Neural crest cell (in vitro differentiated cells): ENCODE measurements at places on chromosomes 7 and 10. TPM values are rescaled to one million over a fixed set of nuclear protein-coding genes. Genes with fewer than 3 reads are reported as not detected.
A peak's percentile ranks its signal among the peaks of the same experiment; 100 is the strongest.

GRCh38 chr10:28307267-28307666 is 4.4 kb upstream of the MPP7 start:
- DNase-seq: no peak
- H3K27ac ChIP-seq: no peak overlapping the region

- H3K27me3 ChIP-seq: no peaks in the 10 kb centered on the region
- DNase-seq: no peak
- no peak overlapping the region for H3K4me3 ChIP-seq
- H3K27ac ChIP-seq: no peak overlapping the region
Observed at GRCh38 chr7:137728426-137728825, 118.3 kb downstream of the DGKI start.

- no peak overlapping the region for H3K4me3 ChIP-seq
- H3K27me3 ChIP-seq: no peaks in the 10 kb centered on the region
Observed at GRCh38 chr10:89476150-89476549, 59.2 kb downstream of the SLC16A12 start.

- H3K27me3 ChIP-seq: peaks cover 9% of the 10 kb centered on the region
- peaks cover 44% of the 10 kb centered on the region for H3K4me1 ChIP-seq
- DNase-seq: no peak
- H3K4me3 ChIP-seq: no peak overlapping the region
- H3K27ac ChIP-seq: no peak overlapping the region
- H3K36me3 ChIP-seq: no peaks in the 10 kb centered on the region
Observed at GRCh38 chr7:69246758-69247157, 351.5 kb upstream of the AUTS2 start.

DNA sequence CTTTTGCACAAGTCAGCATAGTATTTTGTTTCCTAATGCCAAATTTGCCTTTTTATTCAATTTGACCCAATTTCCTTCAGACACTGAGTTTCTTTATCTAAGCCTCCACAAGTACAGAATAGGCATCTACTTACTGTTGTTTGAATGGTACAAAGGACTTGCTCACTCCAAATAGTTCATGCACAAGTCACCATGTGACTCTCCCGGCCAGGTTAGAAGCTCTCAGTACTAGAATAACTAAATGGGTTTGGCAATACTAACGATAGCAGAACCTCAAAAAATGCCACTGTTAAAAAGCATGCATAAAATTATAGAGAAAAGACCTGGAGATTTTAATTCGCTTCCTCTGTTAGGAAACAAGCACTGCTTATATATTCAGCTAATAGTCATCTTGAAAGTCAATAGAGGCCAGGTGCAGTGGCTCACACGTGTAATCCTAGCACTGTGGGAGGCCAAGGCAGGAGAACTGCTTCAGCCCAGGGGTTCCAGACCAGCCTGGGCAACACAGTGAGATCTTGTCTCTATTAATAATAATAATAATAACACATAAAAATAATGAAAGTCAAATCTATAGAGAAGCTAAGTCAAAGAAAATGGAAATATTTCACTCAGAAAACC is 335.8 kb upstream of the MBL2 start:
- H3K27ac ChIP-seq: no peak overlapping the region
- no peaks in the 10 kb centered on the region for H3K27me3 ChIP-seq
- no peak for DNase-seq
- peaks cover 2% of the 10 kb centered on the region for H3K36me3 ChIP-seq
- no peak overlapping the region for H3K4me3 ChIP-seq
- H3K4me1 ChIP-seq: no peaks in the 10 kb centered on the region

DNA sequence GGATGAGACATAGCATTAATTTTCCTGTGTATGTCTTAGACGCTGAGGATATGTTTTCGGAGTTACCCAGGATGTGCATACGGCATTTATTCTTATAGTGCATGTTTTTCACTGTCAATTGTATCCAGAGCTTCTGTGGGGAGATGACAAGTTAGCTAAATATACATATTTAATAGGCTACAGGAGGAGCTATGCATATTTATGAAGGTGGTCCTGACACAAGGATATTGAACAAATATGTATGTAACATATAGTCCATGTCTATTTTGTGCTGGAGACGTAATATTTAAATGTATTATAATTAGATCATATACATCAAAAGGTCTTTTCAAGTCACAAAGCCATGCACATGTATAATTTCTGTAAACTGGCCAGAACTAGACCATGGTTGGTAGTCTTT is 16.0 kb downstream of the IL6 start:
- no peaks in the 10 kb centered on the region for H3K4me1 ChIP-seq
- H3K36me3 ChIP-seq: peaks cover 4% of the 10 kb centered on the region
- H3K27ac ChIP-seq: no peak overlapping the region
- DNase-seq: no peak

- H3K27me3 ChIP-seq: no peaks in the 10 kb centered on the region
- H3K27ac ChIP-seq: no peak overlapping the region
- DNase-seq: no peak
Observed at GRCh38 chr10:95276367-95277200, 14.2 kb downstream of the PDLIM1 start.

GRCh38 chr10:68077026-68077425 is 1.9 kb upstream of the HERC4 start:
- H3K36me3 ChIP-seq: no peaks in the 10 kb centered on the region
- no peak overlapping the region for H3K27ac ChIP-seq
- peaks cover 28% of the 10 kb centered on the region for H3K4me1 ChIP-seq
- no peak for DNase-seq
- H3K27me3 ChIP-seq: no peaks in the 10 kb centered on the region

DNA sequence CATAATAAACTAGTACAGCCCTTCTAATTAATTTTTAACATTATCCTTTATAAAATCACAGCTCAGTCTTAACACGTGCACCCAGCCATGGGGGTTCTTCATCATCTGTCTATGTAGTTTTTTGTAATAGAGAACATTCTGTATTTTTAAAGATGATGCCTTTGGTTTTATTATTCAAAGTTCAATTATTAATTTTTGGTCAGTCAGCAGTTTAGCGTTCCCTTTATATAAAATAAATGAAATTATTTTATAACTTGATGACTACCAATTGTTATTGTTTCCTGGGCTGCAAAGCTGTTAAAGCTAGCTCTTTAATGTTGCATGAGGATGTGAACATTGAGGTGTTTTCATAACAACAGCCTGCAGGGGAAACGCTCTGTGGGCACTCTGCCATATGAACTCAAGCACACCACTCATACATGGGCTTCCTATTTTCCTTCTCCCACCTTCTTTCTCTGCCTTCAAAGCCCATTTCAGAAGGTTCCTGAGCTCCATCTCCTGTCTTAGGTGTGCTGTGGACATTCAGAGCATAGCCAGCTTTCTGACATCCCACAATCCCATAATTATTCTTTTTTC is 172.0 kb upstream of the YAE1 start:
- no peak for DNase-seq
- no peaks in the 10 kb centered on the region for H3K36me3 ChIP-seq
- H3K27me3 ChIP-seq: peaks cover 3% of the 10 kb centered on the region
- H3K27ac ChIP-seq: no peak overlapping the region
- no peaks in the 10 kb centered on the region for H3K4me1 ChIP-seq

GRCh38 chr7:100966542-100967291 is 2.6 kb upstream of the MUC12 start:
- DNase-seq: no peak
- H3K36me3 ChIP-seq: no peaks in the 10 kb centered on the region
- H3K4me1 ChIP-seq: peaks cover 23% of the 10 kb centered on the region
- H3K27ac ChIP-seq: no peak overlapping the region

DNA sequence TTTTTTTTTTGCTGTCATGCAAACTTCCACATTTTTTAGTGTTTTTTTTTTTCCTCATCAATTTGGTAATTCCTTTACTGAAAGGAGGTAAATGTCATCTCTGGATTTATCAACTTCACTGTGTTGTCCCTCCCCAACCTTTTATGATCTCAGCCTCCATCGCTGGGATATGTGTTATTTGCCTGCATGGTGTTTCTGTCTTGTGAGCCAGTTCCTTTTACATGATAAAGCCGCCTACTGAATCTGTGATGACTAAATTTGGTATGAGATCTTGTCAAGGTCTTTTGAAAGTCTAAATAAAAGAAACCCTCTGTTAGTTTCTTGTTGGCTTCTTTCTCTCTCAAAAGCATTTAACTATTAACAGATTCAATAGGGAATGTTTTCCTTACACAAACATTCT is 39.3 kb downstream of the TAS2R41 start:
- peaks cover 8% of the 10 kb centered on the region for H3K4me1 ChIP-seq
- no peak overlapping the region for H3K27ac ChIP-seq
- no peak for DNase-seq

- H3K4me1 ChIP-seq: peaks cover 8% of the 10 kb centered on the region
- H3K4me3 ChIP-seq: no peak overlapping the region
- no peak for DNase-seq
- H3K36me3 ChIP-seq: no peaks in the 10 kb centered on the region
- peaks cover 49% of the 10 kb centered on the region for H3K27me3 ChIP-seq
Observed at GRCh38 chr7:101201695-101202602, 1.1 kb upstream of the MOGAT3 start.

GRCh38 chr7:47584536-47584895 is 2.6 kb upstream of the TNS3 start:
- DNase-seq: no peak
- H3K4me1 ChIP-seq: peaks cover 20% of the 10 kb centered on the region
- H3K4me3 ChIP-seq: peak overlapping the region; percentile 81
- H3K36me3 ChIP-seq: no peaks in the 10 kb centered on the region
- H3K27ac ChIP-seq: no peak overlapping the region
- H3K27me3 ChIP-seq: peaks cover 16% of the 10 kb centered on the region

GRCh38 chr7:80008039-80008438 is 126.6 kb upstream of the GNAI1 start:
- no peak overlapping the region for H3K4me3 ChIP-seq
- H3K4me1 ChIP-seq: no peaks in the 10 kb centered on the region
- no peak overlapping the region for H3K27ac ChIP-seq

DNA sequence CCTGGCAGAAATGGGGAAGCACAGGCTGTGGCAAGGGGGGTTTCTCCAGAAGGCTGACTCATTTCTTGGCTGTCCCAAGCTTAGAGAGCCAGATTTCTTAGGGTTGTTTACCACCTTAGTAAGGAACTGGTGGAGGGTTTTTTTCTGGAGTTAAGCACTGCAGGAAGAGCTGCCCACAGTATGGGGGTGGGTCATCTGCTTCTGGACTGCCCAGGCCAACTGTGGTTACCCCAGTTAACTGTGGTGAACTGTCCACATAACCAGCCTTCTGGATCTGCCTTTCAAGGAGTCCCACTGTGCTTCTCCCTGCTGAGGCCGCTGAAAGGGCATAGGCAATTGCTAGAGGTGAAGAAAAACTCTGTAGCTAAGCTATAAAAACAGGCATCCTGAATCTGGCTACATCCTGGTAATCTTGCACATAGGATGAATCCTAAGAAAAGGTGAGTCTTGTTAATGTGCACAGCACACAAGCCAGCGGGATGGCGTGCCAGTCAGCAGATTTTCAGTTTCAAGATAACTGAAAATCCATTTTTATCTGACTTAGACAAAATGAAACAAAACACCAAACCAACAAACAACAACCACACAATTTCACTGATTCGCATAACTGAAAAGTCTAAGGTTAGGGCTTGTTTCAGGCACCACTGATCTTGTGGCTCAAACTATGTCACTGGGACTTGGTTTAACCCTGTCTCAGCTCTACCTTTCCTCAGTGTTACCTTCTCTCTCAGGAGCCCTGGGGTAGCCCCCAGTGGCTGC is 21.6 kb upstream of the TSPAN33 start:
- DNase-seq: no peak
- no peaks in the 10 kb centered on the region for H3K4me1 ChIP-seq
- H3K27me3 ChIP-seq: no peaks in the 10 kb centered on the region
- H3K4me3 ChIP-seq: no peak overlapping the region
- no peak overlapping the region for H3K27ac ChIP-seq

DNA sequence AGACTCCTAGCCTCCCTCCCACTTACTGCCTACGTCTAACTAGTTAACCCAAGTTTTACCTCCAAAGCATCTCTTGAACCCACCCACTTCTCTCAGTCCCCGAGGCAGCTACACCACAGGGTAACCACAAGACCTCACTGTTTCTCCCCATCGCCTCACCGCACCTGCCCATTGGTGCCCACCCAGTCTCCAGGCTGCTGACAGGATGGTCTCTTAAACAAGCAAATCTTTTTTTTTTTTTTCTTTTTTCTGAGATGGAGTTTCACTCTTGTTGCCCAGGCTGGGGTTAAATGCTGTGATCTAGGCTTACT is 47.0 kb downstream of the DENND2A start:
- H3K27ac ChIP-seq: no peak overlapping the region
- no peaks in the 10 kb centered on the region for H3K27me3 ChIP-seq
- no peak overlapping the region for H3K4me3 ChIP-seq
- DNase-seq: no peak
- H3K4me1 ChIP-seq: no peaks in the 10 kb centered on the region

DNA sequence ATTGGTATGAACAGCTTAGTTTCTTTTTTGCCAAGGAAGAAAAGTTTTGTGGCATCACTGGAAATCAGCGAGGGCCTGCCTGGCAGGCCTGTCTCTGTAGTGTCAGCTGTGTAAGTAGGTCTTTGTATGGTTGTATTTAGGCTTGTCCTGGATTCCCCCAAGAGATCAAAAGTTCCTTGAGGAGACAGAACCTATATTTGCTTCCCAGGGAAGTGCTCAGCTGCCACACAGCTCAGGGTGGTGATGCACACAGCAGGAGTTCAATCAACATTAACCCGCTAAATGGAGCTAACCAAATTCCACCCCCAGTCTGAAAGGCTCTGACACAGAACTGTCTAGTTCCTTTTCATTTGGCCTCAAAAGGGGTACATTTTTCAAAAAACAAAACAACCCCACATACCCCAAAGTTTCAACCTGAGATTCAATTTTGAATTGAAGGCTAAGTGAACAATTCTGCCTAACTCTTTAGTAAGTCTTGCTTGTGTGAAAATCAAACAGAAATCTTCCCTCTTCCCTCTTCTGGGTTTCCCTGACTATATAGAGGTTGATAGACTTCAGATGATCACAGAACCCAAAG is 124.4 kb downstream of the CLEC2L start:
- H3K27ac ChIP-seq: no peak overlapping the region
- H3K4me1 ChIP-seq: peaks cover 60% of the 10 kb centered on the region
- H3K36me3 ChIP-seq: no peaks in the 10 kb centered on the region
- no peak for DNase-seq

DNA sequence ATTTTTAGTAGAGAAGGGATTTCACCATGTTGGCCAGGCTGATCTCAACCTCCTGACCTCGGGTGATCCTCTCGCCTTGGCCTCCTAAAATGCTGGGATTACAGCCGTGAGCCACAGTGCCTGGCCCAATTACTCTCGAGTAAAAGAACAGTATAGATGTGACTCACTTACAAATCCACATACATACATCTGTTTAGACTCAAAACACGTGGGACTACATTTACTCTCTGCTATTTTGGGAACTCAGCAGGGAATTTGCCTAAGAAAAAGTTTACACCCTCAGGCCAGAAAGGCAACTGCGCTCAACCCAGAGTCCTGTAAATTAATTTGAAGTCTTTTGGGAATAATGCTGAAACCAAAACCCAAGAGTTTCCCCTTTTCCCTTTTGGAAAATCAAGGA is 289.7 kb downstream of the KLF6 start:
- DNase-seq: no peak
- H3K4me3 ChIP-seq: no peak overlapping the region
- H3K36me3 ChIP-seq: no peaks in the 10 kb centered on the region
- H3K4me1 ChIP-seq: peaks cover 37% of the 10 kb centered on the region
- H3K27ac ChIP-seq: no peak overlapping the region

- H3K36me3 ChIP-seq: no peaks in the 10 kb centered on the region
- H3K4me1 ChIP-seq: peaks cover 34% of the 10 kb centered on the region
- H3K27me3 ChIP-seq: no peaks in the 10 kb centered on the region
- DNase-seq: no peak
- no peak overlapping the region for H3K4me3 ChIP-seq
Observed at GRCh38 chr10:63068246-63068645, 64.9 kb upstream of the NRBF2 start.

ZC3HAV1L gene
- total RNA-seq: 0.16 and 0.44 TPM in 2 replicates

RET gene
- 1.6 and 2.5 TPM in 2 replicates for total RNA-seq

GPRIN2 gene
- 1.4 and 1.5 TPM in 2 replicates for total RNA-seq

ABHD11 gene
- total RNA-seq: 23.3 and 26.4 TPM in 2 replicates

FAM25C gene
- total RNA-seq: not detected in 2 replicates

GHITM gene
- total RNA-seq: 104 and 105 TPM in 2 replicates

OR6B1 gene
- not detected in 2 replicates for total RNA-seq

ACTR3C gene
- total RNA-seq: 0.49 and 0.61 TPM in 2 replicates

NAT16 gene
- 0.70 and 1.7 TPM in 2 replicates for total RNA-seq

SPDYE1 gene
- not detected in 2 replicates for total RNA-seq

MYOF gene
- 3.9 and 4.0 TPM in 2 replicates for total RNA-seq
